ENCODE measurements at places on chromosomes 7 and 10.

DNA sequence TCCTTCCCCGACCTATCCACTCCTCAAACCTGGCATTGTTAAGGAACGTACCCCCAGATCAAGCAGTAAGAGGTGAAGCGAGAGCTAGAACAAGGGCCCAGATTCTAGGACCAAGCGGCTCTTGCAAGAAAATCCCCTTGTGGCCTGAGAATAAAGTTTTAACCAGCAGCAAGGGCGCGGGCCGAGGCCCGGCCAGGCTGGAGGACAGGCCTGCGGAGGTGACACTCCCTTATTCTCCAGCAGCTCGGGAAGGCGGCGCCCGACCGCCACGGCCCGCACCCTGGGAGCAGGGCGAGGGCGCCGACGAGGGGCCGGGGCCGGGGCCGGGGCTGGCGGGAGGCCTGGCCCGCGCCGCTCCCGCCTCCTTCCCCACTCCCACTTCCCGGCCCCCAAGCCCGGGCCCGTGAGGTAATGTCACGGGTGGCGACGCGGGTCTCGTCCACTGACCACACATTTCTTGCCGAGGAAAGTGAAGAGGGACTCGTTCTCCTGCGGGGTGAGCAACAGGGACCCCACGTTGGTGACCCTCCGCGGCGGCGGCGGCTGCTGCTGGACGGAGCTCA, 551 bp downstream of the WASL start:
- peak; percentile 39 for DNase-seq

DNA sequence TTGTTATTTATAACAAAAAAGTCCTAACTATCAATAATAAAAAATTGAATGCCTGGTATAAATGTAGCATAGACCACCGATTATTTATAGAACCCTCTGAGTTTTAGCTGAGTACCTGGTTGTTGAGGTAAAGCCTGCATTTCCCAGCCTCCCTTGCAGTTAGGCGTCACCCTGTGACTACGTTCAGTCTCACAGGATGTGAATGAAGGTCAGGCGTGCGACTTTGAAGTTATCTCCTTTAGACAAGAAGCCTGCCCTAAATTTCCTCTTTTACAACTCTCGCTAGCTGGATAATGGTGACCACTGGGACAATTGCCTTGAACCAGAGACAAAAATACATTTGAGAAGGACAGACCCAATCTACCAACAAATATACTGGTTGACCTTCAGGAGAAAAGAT, 67.5 kb upstream of the TES start:
- no peak for DNase-seq

- no peak for DNase-seq
Measured at GRCh38 chr7:80369321-80369720, 142.5 kb downstream of the GNAT3 start.

GRCh38 chr10:113565364-113565763, 12.5 kb downstream of the HABP2 start:
- no peak for DNase-seq

DNA sequence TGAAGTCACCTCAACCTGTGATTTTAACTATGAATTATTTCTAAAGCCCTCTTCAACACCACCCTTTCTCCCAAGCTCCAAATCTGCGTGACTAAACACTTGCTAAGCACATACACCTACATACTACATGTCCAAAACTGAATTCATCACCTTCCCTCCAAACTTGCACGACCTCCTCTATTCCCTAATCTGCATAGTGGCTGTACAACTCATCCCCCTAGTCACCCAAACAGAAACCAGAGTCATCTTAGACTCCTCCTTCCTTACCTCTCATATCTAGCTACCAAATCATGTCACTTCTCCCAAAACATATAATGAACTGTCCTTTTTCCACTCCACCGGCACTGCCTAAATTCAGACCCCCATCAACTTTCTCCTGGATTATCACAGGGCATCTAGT, 16.2 kb downstream of the ARHGAP21 start:
- no peak for DNase-seq

- DNase-seq, result no peak
Measured at GRCh38 chr10:96376483-96376882, 17.7 kb upstream of the OPALIN start.

GRCh38 chr10:61623161-61623560, 39.6 kb upstream of the CABCOCO1 start:
- DNase-seq, result no peak

DNA sequence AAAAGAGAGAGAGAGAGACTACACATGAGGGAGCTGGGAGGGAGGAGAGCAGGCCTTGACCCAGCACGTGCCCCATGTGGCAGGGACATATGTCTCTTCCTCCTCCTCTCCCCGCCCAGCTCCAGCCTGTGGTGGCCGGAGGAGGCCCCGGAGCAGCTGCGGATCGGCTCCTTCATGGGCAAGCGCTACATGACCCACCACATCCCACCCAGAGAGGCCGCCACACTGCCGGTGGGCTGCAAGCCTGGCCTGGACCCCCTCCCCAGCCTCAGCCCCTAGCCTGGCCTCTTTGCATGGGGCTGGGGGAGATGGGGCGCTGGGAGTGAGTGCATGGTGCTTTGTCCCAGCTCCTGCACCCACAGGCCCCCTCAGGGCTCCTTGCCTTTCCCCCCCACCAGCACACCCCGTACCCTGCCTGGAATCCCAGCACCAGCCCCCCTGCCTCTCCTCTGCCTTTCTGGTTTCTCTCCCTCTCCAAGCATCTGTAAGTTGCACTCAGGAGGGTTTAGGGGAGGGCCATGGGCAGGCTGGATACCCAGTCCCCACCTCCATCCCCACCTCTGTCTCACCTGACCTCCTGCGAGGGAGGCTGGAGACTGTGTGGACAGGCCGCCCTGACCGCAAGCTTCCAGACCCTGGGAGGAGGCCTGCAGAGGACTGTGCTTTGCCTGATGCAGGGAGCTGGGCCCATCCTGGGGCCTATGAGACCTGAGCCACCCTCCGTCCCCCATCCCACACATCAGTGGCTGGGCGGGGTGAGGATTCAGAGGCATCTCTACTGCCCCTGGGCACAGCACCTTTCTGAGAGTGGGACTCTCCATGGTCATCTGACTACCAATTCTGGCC, 4.8 kb downstream of the UPK3B start:
- no peak for DNase-seq

DNA sequence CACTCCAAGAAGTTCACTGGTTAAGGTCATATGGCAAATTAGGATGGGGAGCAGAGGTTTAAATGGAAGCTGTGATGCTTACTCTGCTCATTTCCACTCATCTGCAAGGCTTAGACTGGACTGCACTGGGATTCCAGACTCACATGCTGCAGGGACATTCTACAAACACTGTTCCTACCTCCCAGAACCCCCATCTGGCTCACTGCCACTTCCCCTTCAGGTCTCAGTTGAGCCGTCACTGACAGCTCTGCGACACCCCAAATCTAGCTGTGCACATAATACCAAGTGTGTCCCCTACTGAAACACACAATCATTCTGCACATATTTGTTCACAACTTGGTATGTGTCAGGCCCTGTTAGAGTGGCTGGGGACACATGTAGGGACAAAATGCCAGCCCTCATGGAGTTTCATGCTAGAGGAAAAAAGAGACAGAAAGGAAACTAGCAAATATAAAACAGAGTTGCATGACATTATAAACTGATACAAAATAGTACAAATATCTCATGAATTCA, 5.4 kb downstream of the PRKCQ start:
- no peak for DNase-seq

GRCh38 chr10:29372920-29373319, 84.0 kb downstream of the LYZL1 start:
- no peak for DNase-seq

DNA sequence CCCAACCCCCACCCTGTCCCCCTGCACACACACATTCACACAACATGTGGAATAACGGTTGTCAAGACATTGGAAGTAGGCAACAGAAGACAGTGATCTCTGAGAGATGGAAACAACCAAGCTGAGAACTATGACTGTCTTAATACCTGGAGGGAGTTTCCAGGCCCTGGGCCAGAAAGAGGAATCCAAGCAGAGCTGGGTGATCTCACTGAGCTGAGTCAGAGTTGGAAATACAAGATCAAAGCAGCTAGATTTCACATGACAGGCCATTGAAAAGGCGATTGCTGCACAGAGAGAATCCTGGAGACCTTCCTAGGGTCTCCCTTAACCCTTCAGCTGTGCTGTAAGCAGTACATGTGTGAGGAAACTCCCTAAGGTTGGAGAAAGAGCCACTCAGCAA, 165.8 kb upstream of the PRSS1 start:
- no peak for DNase-seq

DNA sequence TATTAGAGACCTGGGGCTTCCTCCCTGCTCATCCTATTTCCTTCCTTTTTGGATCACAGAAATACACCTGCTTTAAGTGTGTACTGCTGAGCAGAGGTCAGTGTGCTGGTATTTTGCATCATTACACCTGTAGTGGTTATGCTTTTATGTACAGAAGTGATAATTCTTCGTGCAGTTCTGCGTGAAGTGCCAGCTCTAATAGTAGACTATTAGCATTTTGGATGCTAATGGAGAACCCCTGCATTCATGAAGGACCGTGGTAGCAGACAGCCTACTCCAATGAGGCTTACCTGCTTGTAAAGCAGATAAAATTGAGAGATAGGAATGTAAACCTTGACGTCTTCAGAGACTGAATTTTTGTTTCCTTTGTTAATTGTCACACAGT, 114.3 kb downstream of the CDK14 start:
- DNase-seq, result no peak

GRCh38 chr10:103096130-103096529, 96.9 kb downstream of the NT5C2 start:
- DNase-seq, result no peak

GRCh38 chr7:152074673-152075072, 49.2 kb downstream of the GALNT11 start:
- no peak for DNase-seq

DNA sequence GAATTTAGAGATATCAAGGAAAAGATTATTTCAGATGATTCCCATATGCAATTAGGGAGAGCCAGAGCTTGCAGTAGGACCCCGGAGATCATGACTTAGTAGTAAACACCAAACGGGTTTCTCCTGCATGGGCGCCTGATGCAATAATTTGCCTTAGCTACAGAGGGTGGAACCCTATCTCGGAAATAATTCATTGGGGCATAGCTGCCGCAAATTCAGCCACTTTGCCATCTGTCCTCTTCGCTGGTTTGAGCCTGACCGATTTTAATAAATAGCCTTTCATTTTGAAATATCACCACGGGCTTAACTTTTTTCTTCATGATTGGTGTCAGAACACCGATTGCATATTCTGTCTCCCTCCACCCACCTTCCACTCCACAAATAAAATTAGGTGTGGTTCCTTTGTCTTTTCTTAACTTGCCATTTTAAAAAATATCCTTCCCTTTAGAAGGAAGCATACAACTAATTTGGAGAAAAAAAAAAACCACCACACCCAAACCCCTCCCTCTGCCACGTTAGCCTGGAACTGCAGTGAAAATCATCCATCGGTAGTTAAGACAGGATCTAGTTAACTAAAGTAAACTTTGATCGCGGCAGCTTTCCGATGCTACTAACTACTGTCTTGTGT, 1.4 kb downstream of the GARS1 start:
- DNase-seq, result peak; percentile 54

- no peak for DNase-seq
Measured at GRCh38 chr10:75894761-75895160, 463.3 kb downstream of the LRMDA start.

DNA sequence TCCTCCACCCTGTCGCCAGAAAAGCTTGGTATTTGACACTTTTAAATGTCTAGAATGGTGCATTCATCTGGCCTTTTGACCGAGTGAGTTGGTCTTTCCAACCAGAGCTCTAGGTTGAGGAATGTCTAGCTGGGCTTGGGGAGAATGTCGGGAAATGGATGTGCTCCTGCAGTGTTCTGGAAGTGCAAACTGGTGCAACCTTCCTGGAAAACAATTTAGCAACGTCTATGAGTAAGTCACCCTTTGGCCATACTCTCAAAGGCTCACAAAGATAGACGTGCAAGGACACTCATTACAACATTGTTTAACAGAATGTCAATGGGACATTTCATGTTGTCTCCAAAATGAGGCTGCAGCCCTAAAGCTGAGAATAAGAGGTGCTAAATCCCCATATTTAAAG, 12.2 kb upstream of the NMT2 start:
- DNase-seq, result no peak

DNA sequence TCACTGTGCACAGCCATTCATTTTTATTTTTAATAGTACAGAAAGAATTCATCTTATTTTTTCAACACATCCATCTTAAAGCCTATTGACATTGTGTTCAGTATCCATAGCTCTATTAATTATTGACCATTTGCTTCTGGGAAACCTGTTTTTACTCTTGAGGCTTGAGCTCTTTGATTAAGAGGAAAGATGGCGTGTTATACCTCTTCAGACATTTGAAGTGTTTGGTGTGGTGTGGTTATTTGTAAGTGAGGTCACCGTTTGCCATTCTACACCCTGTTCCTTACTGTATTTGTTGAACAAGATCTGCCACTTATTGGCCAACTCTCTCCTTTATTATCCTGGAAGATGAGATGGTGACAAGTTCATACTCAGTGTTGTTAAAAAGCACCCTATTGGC, 18.4 kb downstream of the C7orf57 start:
- no peak for DNase-seq

DNA sequence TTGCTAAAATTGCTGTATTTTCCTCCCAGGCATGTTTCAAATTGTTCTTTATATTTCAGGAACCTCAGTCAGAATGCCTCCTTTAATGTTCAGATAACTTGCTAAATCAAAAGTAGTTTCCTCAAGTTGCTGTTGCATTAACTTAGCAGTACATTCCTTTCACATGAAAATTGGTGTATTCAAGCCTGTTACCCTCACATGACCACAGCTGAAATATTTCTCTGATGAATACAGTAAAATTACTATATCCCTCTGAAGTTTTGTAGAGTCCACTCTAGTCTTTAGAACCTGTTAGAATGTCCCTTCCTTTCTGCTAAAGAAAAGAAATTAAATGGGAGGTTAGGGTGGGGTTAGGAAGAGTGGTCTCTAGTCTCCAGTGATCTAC, 24.5 kb upstream of the C1GALT1 start:
- no peak for DNase-seq

GRCh38 chr10:91163269-91163868, 57.1 kb upstream of the PCGF5 start:
- DNase-seq, result peak; percentile 52

GRCh38 chr7:79528421-79528820, 75.0 kb upstream of the MAGI2 start:
- no peak for DNase-seq

- no peak for DNase-seq
Measured at GRCh38 chr7:116037401-116037800, 6.8 kb upstream of the TFEC start.

- DNase-seq, result no peak
Measured at GRCh38 chr10:12243864-12244620, 48.1 kb downstream of the CDC123 start.

GRCh38 chr10:123724747-123725146, 58.6 kb downstream of the GPR26 start:
- no peak for DNase-seq

GRCh38 chr10:88110355-88110754, 246.9 kb downstream of the PTEN start:
- DNase-seq, result no peak

DNA sequence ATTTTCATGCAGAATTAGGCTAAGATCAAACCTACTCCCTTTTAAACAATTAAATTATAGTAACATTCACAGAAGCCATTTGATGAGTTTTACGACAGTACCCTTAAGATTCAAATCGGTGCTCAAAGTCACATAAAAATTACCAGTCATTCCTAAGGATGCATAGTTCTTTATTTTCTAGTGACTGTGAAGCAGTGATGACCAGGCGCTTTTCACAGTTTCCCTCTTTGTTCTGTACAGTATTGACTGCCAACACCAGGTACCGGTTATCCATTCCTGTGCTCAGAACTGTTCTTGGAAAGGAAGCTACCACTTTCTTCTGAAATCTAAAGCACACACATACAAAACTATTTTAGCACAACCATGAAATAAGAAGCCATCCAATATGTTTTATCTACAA, 1.9 kb downstream of the DNA2 start:
- no peak for DNase-seq

All from A673 (cell line).